ENCODE measurements at places on chromosomes 12 and 14.

DNA sequence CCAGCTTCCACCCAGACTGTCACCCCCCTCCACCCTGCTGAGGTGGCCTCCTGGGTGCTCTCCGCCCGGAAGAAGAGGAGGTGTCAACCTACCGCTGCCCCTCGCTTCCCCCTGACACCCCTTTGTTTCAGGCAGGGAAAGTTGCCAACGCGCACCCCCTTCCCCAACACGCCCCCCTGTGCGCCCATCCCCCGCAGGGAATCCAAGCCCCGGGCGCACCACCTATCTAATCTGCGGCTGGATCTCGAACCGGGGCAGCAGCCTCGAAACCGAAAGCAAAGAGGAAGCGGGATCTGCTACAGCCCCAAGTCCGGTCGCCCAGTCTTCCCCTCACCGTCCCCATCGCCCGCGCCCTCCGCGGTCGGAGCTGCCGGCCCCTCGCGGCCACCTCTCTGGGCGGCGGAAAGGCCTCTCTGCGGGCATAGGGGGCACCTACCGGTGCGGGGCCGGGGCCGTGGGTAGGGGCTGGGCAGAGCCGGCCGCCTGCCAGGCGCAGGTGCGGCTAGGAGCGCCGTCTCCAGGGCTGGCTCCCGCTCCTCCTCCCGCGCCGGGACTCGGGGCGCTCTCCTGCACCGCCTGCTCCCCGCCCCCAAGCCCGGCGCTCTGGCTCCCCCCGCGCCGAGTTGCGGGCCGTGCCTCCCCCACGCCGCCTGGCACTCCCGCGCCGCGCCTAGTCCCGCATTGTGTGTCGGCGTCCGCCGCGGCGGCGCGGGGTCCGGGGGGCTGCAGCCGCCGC lies 18.3 kb upstream of the PLEKHH1 start:
- H3K4me3 ChIP-seq = peak overlapping the region; percentile 92
- H3K27me3 ChIP-seq = no peaks in the 10 kb centered on the region
- H3K4me1 ChIP-seq = peaks cover 19% of the 10 kb centered on the region
- H3K36me3 ChIP-seq = no peaks in the 10 kb centered on the region

DNA sequence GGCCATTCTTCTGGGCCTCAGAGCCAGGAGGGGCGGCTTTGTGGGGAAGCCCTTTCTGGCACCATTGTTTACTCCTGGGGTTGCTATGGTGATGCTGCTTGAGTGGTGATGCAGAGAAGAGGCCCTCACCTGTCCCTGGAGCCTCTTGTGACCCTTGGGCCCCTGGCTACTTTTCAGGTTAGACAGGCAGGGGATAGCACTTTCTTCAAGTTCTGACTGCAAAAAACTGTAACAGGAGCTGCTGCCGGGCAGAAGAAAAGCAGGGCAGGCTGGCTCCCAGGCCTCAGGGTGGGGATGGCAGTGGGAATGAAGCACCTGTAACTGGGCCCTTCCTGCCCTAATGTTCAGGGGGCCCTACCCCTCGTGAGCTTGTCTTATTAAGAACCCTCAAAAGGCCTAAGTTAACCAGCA lies at the start of gene TEX52:
TEX52 (minus strand) TSS at position 19 of the 411 bp plus-strand sequence; CDS start at position 6, 13 bp downstream.
- H3K27ac ChIP-seq = no peak within 1 kb of the TSS
- no peak for DNase-seq
- H3K27me3 ChIP-seq = no peaks in the 10 kb centered on the region
- no peaks in the 10 kb centered on the region for H3K4me1 ChIP-seq
- H3K36me3 ChIP-seq = peaks cover 34% of the 10 kb centered on the region

DNA sequence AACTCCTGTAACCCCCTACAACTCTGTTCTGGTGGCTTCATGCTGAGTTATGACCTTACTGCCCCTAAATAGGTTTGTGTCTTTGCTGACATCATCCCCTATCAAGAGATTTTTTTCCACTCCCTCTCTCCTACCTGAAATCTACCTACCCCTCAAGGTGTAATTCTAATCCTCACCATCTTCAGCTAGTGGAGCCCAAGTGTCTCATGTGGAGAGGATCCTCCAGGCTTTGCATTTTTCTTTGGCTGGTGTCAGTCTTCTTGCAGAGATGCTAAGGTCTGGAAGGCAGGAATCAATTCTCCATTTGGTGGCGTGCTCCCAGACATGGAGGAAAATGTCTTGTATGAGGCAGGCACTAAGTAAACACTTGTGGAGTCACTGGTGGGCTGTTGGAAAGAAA lies 74.8 kb upstream of the PRMT8 start:
- DNase-seq = no peak
- no peaks in the 10 kb centered on the region for H3K4me1 ChIP-seq
- H3K27me3 ChIP-seq = peaks cover 42% of the 10 kb centered on the region
- no peak overlapping the region for H3K27ac ChIP-seq
- no peaks in the 10 kb centered on the region for H3K36me3 ChIP-seq
- no peak overlapping the region for H3K4me3 ChIP-seq

- H3K27ac ChIP-seq = no peak overlapping the region
- H3K4me3 ChIP-seq = no peak overlapping the region
- no peaks in the 10 kb centered on the region for H3K36me3 ChIP-seq
- no peaks in the 10 kb centered on the region for H3K27me3 ChIP-seq
Measured at GRCh38 chr12:39062266-39062996, 157.0 kb upstream of the CPNE8 start.

DNA sequence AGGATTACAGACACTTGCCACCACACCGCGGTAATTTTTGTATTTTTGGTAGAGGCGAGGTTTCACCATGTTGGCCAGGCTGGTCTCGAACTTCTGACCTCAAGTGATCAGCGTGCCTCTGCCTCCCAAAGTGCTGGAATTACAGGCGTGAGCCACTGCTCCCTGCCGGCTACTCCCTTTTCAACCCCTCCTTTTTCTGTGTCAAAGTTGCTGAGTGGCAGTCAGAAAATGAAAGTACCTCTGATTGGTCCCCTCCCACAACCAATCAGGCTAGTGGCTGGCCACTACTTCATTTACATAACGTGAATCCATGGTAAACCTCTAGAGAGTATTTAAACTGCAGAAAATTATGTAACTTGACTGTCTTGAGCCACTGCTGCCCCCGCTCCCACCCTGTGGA lies 5.9 kb downstream of the RESF1 start:
- no peaks in the 10 kb centered on the region for H3K27me3 ChIP-seq
- peaks cover 93% of the 10 kb centered on the region for H3K4me1 ChIP-seq
- H3K27ac ChIP-seq = no peak overlapping the region
- no peak for DNase-seq
- H3K36me3 ChIP-seq = peaks cover 81% of the 10 kb centered on the region

DNA sequence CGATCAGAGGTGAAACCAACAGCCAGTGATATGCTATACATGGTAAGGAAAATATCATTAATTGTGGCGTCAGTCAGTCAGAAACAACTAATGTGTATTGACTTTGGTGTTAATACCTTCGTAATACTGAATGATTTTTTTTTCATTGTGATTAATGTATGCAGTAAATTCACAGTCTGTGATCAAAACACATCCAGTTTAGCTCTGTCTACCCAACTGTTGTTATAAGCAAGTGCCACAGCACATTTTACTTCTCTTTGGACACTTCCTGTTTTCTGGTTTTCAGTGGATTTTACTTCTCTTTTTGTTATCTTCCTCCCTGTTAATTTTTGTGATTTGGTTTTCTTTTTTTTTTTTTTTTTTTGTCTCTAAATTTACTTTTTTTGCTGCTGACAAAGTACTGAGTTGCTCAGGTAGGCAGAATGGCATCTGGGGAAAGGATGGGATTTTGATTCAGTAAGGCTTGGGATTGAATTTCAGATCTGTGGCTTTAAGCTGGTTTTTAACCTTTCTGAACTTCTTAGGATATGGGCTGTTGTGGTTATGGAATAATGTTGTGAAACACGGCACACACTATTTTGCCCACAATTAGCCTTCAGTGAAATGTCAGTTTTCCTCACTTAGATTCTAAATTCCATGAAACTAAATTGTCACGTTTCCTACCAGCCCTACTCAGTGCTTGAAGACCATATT lies 604 bp downstream of the GLIPR1 start:
- peak overlapping the region; percentile 88 for H3K4me3 ChIP-seq
- H3K4me1 ChIP-seq = peaks cover 71% of the 10 kb centered on the region
- no peaks in the 10 kb centered on the region for H3K27me3 ChIP-seq
- DNase-seq = no peak
- peak overlapping the region; percentile 93 for H3K27ac ChIP-seq

DNA sequence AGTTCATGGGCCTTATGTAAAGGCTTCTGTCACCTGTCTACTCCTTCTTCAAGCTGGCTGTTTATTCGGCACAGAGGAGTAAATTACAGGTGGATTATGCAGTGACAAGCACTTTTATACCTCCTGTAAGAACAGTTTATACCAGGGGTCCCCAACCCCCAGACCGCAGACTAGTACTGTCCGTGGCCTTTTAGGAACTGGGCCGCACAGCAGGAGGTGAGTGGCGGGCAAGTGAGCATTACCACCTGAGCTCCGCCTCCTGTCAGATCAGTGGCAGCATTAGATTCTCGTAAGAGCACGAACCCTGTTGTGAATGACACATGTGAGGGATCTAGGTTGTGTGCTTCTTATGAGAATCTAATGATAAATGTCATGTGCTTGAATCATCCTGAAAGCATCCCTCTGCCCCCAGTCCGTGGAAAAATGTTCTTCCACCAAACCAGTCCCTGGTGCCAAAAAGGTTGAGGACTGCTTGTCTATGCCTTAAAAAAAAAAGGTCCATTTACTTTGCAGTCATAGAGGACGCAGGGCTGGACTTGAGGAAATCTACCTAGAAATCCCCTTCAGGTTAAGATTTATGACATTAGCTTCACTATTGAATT lies 78.8 kb downstream of the ETV6 start:
- peak overlapping the region; percentile 73 for H3K27ac ChIP-seq
- no peak for DNase-seq
- peaks cover 34% of the 10 kb centered on the region for H3K36me3 ChIP-seq
- H3K27me3 ChIP-seq = no peaks in the 10 kb centered on the region
- peaks cover 99% of the 10 kb centered on the region for H3K4me1 ChIP-seq
- no peak overlapping the region for H3K4me3 ChIP-seq

GRCh38 chr14:21024585-21025370 lies at the start of gene NDRG2:
TSS of gene NDRG2 (minus strand) at chr14:21025061. CDS start at chr14:21023315, 1,746 bp downstream.
- H3K4me3 ChIP-seq = peak within 1 kb of the TSS; percentile 83
- H3K4me1 ChIP-seq = peaks cover 18% of the 10 kb centered on the region
- H3K36me3 ChIP-seq = no peaks in the 10 kb centered on the region
- peak; percentile 23 for DNase-seq
- H3K27me3 ChIP-seq = peaks cover 26% of the 10 kb centered on the region
- peak within 1 kb of the TSS; percentile 42 for H3K27ac ChIP-seq

GRCh38 chr12:102439426-102440405 lies 40.6 kb downstream of the IGF1 start:
- no peak overlapping the region for H3K4me3 ChIP-seq
- DNase-seq = no peak
- no peaks in the 10 kb centered on the region for H3K27me3 ChIP-seq
- H3K27ac ChIP-seq = no peak overlapping the region
- no peaks in the 10 kb centered on the region for H3K4me1 ChIP-seq

- no peak overlapping the region for H3K4me3 ChIP-seq
- peaks cover 23% of the 10 kb centered on the region for H3K4me1 ChIP-seq
- peaks cover 73% of the 10 kb centered on the region for H3K36me3 ChIP-seq
- DNase-seq = no peak
- H3K27me3 ChIP-seq = no peaks in the 10 kb centered on the region
Measured at GRCh38 chr14:73723797-73724661, 9.8 kb upstream of the PNMA1 start.

DNA sequence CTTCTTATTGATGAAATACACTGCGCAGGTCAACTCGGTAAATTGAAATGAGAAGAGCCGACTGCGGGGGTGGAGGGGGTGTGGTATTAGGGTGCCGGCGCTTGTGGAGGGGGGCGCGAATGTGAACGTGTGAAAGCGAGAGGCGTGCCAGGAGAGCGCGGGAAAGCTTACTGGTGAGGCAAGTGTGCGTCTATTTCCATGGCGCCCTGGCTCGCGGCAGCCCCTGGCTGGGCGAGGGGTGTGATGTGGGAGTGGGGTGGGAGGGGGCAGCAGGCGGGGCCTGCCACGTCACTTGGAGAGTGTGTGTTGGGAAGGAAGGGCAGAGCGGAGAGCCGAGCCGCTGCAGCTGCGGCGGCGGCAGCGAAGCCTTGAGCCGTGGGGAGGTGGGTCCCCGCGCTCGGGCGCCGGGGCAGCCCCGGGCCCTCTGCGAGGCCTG lies 88.8 kb downstream of the GALNT8 start:
- peaks cover 48% of the 10 kb centered on the region for H3K4me1 ChIP-seq
- DNase-seq = no peak
- H3K36me3 ChIP-seq = peaks cover 12% of the 10 kb centered on the region
- peaks cover 27% of the 10 kb centered on the region for H3K27me3 ChIP-seq
- peak overlapping the region; percentile 2 for H3K27ac ChIP-seq
- peak overlapping the region; percentile 87 for H3K4me3 ChIP-seq

DNA sequence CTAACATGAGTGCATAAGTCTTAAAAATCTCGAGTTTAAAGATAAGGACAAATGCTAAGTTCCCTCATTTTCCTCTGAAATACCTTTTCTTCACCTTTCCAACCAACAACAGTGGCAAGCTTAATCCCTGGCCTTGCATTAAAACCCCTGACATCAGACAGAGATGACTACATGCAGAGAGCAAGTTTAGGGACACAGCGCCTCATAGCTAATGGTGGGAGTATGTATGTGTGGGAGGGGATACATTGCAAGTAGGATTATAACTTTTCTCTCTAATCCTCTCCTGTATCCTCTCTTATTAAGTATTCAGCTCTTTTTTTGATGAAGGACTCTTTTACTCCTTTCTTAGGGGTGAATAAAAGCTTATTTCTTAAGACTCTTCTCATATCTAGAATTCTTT lies 547.1 kb downstream of the CCER1 start:
- no peak for DNase-seq
- no peak overlapping the region for H3K4me3 ChIP-seq
- no peaks in the 10 kb centered on the region for H3K27me3 ChIP-seq
- no peak overlapping the region for H3K27ac ChIP-seq
- H3K4me1 ChIP-seq = peaks cover 2% of the 10 kb centered on the region
- no peaks in the 10 kb centered on the region for H3K36me3 ChIP-seq

DNA sequence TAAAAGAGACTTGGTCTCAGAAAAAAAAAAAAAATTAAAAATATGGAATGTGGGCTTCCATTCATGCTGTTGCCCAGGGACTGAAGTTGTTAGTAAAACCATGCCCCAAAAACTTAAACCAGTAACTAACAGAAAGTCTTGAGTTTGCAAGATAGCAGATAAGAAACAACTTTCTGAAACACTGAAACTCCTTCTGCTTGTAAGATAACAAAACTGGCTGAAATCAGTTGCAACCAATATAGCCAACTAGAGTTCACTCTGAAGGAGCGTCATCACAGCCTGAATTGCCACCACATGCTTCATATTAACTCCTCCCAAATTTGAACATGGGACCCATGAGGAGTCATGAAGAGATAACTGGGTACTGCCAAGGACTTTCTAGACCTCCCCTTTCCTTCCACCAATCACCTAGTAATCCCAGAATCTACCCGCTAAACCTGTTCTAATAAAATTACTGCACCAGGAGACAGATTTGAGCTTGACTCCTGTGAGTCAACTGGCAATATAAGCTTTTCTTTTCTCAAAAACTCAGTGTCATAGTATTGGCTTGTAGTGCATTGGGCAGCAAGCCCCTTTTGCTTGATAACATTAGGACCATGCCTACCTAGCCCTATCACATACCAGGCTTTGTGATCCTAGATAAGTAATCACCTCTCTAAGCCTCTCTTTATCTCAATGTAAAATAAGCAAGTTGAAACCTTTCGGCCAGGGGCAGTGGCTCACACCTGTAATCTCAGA lies 53.6 kb downstream of the R3HDM2 start:
- no peak overlapping the region for H3K4me3 ChIP-seq
- H3K36me3 ChIP-seq = peaks cover 26% of the 10 kb centered on the region
- no peak for DNase-seq
